ENCODE measurements at places on chromosomes 12 and 14. TPM values are rescaled to one million over a fixed set of nuclear protein-coding genes. Genes with fewer than 3 reads are reported as not detected.

RPGRIP1 gene
- not detected for total RNA-seq

KRT7 gene
- total RNA-seq = 4.2 TPM

PRIMA1 gene
- not detected for total RNA-seq

KRT82 gene
- total RNA-seq = not detected

NAA25 gene
- 48.7 TPM for total RNA-seq

LGR5 gene
- total RNA-seq = not detected

RPS6KA5 gene
- 21.4 TPM for total RNA-seq
